ENCODE measurements at places on chromosomes 13 and 19. TPM values are rescaled to one million over a fixed set of nuclear protein-coding genes. Genes with fewer than 3 reads are reported as not detected.

The KRTDAP gene
- not detected for total RNA-seq

The LGALS7B gene
- not detected for total RNA-seq

GRCh38 chr19:39297931-39298634 is 1.9 kb downstream of the IFNL1 start:
- DNase-seq = no peak

DNA sequence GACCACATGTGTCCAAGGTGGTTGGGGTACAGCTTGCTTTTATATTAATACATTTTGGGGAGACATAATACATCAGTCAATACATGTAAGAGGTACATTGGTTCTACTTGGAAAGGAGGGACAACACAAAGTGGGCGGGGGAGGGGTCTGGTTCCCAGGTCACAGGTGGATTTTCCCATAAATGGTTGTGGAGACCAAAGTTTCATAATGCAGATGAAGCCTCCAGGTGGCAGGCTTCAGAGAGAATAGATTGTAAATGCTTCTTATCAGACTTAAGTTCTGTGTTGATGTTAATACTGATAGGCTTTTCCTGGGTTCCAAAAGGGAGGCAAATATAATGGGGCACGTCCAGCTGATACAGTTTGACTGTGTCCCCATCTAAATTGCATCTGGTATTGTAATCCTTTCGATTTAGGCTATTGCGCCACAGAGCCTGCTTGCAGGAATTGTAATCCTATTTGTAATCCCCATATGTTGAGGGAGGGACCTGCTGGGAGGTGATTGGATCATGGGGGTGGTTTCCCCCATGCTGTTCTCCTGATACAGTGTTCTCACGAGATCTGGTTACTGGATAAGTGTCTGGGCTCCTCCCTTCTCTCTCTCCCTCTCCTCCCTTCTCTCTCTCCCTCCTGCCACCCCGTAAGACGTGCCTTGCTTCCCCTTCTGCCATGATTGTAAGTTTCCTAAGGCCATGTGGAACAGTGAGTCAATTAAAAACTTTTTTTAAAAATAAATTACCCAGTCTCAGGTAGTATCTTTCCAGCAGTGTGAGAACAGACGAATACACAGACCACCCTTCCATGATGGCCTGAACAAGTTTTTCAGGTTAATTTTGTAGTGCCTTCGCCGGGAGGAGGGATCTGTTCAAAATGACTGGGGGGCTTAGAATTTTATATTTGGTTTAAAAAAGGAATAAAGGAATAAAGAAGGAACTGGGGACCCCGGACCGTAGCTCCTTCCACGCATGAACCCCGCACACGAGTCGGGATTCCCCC is 44.9 kb downstream of the ZNF823 start:
- DNase-seq = peak; percentile 80

DNA sequence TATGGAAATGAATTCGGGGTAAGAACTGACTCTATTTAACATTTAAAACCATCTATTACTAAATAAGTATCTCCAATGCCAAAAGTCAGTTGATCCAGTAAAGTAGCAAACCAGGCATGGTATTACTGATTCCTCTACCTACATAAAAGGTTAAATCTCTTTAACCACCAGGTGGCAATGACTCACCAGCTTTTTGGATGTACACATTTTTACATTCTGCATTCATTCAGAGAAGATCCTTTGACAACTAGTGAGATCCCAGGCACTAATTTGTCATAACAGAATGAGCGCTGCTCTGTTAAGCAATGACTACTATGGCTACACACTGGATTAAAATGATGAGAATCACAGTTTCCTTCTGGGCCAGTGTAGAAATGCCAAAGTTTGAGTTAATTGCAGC is 329.8 kb upstream of the GPC6 start:
- peak; percentile 13 for DNase-seq

- no peak for DNase-seq
Observed at GRCh38 chr13:39770221-39771090, 115.0 kb downstream of the COG6 start.

DNA sequence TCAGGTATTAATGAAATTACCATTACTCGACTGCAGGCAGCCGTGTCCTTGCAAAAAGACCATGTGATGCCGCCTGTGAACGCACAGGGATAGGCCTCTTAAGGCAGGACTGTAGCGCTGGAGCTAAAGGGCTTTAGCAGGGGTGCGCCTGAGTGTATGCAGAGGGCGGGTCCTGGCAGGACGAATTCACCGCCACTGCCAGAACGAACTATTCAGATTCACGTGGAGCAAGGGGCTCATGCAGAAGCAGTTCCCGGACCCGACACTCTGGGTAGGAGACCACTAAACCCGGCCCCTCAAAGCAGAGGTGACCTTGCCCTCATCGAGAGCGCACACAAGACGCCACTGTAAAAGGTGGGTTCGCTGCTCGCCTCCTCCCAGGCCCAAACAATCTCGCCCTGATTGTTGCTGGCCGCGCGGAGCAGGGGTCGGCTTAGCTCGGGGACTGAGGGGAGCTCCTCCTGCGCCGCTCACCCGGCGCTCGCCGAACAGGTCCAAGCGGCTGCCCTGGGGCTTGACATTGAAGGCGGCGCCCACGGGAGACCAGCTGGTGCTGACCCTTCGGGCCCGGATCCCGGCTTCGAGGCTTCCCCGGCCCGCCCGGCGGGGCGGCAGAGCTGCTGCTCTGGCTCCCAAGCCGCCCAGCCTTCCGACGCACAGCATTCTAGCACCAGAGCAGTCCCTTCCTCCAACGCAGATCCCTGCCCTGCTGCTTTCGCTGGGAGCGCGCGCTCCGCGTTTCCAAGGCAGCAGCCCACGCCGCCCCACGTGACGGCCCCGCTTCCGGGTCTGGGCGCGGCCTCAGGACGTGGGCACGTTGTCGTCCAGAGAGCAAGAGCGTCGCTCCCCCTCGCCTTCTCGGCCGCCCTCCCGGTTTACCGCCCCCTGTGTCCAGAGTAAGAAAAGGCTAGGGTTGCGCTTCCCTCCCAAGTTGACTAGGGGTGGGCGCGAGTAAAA is at the start of gene MIPEP:
Gene MIPEP (minus strand): TSS at position 743 of the 957 bp plus-strand sequence. CDS start 80 bp downstream, at position 663.
- peak; percentile 95 for DNase-seq

DNA sequence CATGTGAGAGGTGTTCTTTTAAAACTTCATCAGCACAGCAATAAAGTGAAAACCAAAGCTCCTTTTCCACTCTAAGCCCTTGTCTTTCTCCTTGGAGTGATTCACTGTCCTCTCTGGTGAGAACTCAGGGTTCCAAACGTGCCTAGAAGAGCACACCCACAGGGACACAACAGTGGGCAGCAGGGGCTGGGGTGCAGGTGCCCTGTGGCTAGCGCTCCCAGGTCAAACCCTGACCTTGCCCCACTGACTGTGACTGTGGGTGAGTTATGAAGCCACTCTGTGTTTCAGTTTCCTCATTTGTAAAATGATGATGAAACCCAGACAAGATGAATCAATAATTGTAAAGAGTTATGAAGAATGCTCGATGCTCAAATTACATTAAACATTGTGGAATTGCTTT is 37.6 kb upstream of the IGFL1 start:
- no peak for DNase-seq

GRCh38 chr13:32830336-32831031 is 185.7 kb upstream of the KL start:
- DNase-seq = no peak

GRCh38 chr19:28319918-28320317 is 893.0 kb downstream of the UQCRFS1 start:
- no peak for DNase-seq

DNA sequence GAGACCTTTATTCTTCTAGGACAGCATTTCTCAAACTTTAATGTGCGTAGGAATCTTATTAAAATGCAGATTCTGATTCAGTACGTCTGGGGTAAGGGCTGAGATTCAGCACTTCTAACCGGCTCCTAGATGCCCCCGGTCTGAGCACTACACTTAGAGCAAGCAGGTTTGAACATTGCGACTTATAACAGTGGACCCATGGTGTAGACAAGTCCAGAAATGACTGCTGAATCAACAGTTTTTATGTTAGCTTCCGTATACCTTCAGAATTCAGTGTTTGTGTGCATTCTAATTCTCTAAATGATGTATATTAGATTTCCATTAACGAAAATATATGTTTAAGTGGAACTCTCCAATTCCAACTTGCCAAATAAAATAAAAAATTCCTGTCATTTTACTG is 17.5 kb upstream of the CPB2 start:
- DNase-seq = no peak

DNA sequence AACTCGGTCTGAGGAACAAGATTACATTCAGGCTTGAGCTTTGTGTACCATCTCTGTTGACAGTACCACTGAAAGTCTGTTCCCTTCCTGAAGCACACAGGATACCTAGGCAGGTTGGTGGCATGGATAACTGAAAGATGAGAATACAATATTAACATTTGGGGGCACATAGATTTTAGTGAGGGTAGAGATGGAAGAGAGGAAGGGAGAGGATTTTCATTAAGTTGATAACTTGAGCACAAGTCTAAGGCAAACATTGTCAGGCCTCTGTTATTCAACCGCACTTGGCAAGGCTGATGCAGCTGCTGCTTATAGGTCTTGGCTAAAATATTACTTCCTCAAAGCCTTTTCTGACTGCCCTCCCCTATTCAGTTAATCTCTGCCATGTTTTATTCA is 10.9 kb downstream of the MIR17HG start:
- no peak for DNase-seq

GRCh38 chr19:7434391-7434790 is 54.4 kb downstream of the PEX11G start:
- DNase-seq = no peak

Data from LHCN-M2 (cell line).